GM18507 (cell line): ENCODE measurements at places on chromosomes 1 and 21.

DNA sequence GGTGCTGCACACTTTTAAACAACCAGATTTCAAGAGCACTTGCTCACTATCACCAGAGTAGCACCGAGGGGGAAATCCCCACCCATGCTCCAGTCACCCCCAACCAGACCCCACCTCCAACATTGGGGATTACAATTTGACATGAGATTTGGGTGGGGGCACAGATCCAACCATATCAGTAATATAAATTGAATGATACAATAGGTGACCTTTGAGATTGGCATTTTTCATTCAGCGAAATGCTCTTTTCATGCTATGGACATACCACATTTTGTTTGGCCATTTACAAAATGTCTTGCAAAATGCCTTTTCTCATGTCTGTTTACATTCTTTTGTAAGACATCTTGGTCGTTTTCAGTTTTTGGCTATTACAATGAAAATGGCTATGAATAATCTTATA is 23.9 kb downstream of the RYR2 start:
- DNase-seq = no peak

DNA sequence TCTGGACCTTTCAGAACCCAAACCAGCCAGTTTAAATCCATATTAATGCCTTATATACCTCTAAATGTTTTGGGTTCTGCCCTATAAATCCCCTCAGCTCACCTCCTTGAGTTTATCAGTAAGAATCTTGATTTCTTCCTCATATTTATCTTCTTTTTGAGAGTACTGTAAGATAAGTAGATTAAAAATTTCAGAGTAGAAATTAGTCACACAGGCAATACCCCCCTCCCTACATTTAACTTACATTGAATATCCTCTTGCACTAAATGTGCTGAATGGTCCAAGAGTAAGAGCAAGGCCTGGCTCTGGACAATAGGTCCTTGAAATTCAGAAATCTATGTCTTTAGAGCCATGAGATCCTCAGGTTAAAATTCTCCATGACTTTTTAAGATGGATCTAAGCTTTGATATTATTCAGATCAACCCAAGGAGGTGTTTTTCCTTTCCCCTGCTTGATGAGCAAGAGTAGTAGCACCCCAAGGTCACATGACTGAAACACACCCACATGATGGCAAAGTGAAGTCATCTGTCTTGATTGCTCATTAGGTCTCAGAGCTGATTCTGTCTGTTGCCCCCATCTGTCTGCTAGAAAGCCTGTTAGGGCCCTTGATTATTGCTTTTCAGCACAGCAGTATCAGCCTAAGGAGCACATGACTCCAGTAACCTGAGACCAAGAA is 15.8 kb upstream of the NUP210L start:
- no peak for DNase-seq

DNA sequence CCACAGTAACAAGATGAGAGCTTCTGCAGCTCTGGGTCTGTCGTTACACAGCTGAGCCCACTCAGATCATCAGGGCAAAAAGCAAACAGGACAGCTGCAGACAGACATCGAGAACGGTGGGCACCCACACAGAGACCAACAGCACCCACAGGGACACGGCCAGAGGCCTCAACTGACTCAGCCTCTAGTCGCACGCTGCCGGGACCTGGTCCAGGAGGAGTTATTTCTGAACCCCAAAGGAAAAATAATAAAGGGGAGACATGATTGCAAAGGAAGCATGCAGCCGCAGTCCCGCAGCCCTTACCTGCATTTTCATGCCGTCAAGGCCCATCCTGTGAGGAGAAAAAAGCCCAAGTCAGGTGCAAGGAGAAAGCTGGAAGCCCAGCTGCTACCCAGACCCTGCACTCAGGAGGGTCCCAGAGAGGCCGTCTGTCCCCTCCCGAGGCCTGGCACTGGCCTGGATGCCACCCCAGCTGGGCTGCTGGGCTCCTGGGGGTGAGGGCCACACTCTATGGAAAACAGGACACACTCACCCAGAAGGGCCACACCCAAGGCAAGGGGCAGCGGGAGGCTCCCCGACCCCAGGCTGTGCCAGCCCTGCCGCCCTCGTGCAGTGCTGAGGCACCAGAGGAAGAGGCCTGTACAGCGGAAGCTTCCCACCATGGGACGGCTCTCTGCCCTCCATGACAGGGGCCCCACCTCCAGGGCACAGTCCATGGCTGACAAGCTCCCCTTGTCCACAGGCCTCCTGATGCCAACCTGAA is 15.7 kb downstream of the LSS start:
- DNase-seq = no peak

DNA sequence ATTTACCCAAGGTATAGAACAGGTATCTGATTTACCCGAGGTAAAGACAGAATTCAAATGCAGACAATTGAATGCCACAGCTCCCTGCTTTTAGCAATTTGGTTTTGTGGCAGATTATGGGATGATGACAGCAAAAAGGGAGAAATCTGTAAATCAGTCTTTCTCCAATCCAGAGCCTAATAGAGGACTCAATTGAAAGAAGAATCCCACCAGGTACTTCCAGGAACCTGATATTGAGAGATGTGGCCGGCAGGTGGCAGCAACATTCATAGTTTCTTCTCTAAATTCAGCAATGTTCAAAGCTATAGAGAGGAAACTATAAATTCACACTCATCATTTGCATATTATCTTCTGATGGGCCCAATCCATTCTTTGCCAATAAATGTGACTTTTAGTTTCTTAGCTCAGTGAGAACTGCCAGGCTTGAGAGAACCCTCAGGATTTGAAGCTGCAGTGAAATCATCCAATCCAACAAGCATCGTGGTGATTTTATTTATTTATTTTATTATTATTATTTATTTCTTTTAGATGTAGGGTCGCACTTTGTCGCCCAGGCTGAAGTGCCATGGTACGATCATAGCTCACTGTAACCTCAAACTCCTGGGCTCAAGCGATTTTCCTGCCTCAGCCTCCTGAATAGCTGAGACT is 9.8 kb upstream of the PHACTR4 start:
- DNase-seq = peak; percentile 9

DNA sequence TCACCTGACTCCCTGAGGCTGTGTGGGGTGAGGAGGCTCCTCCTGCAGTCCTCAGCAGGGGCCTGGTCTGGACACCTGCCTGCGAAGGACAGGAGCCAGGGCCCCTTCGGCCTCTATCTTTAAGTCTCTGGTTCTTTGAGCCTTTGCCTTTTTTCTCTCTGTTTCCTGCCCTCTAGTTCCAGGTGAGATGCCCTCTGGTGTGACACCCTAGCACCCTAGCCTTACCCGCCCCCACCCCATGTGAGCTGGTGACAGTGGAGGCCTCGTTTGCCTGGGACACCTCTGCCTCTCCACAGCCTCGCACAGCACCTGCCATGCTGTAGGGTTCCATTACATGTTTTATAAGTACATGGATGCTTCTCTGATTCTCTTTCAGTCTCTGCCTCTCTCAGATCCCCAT is 47.3 kb downstream of the DDX20 start:
- no peak for DNase-seq

DNA sequence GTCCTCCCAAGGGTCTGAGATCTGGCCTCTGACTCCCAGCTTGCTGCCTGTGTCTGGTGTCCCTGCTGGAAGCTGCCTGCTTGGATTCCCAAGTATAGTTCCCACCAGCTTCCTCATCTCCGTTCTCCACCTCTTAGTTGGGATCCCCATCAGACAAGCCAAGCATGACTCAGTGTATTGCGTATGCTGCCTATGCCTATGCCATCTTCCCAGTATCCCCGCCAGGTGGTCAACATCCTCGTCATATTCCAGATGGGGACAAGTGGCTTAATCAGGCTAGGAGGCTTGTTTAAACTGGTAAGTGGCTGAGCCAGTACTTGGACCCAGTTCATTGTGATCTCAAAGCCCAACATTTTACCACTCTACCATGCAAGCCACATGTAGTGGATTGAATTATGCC is 204.4 kb downstream of the GRIK3 start:
- DNase-seq = no peak

DNA sequence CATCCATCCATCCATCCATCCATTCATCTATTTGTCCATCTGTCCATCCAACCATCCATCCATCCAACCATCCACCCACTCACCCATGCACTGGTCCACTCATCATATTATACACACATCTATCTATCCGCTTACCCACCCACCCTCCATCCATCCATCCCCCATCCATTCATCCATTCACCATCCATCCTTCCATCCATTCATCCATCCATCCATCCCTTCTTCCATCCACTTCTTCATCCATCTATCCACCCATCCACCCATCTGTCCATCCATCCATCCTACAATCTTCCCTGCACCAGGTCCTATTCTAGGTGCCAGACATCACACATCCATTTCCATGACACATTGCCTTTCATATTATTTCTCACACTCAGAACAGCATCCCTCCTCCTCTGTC is 87.1 kb upstream of the ROR1 start:
- no peak for DNase-seq

GRCh38 chr1:30111431-30111830 is 612.0 kb downstream of the MATN1 start:
- no peak for DNase-seq

DNA sequence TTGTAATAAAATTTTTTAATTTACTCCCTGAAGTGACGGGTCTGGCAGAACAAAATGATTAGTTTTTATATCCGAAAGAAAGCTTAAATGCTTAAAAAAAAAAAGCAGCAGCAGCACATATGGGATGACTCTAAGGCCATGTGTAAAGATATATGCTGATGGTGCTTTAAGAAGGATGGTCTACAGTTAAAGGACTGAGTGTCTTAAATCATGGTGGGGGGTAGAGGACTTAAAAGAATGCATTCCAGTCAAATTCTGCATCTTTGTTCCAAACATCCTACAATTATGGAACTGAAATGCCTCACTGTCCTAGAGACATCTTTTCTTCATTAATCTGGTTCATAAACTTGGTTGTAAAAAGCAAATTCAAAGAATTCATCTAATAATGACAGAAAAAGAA is 7.0 kb downstream of the KDM5B start:
- DNase-seq = no peak

- DNase-seq = no peak
These were observed 28.3 kb downstream of the HEATR1 start for GRCh38 chr1:236576004-236576403.

DNA sequence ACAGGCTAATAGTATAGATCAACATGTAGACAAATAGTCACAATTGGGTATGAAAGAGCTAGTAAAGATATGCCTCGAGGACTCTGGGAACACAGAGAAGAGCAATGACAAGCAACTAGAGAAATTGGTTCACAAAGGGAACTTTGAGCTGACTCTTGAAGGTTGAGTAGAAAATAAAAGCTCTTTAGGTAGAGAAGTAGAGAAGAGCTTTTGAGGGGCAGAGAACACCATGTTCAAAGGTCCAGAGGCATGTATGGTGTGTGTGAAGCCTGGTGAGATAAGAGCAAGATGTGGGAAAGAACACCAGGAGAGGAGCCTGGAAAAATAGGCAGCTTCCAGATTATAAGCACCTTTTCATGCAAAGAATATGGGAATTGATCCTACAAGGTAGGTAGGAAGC is 109.7 kb upstream of the MAGI3 start:
- no peak for DNase-seq

GRCh38 chr1:17281775-17282181 is 26.2 kb upstream of the PADI4 start:
- no peak for DNase-seq

GRCh38 chr1:183051546-183051945 is 28.3 kb downstream of the LAMC1 start:
- no peak for DNase-seq

- no peak for DNase-seq
These were observed 14.0 kb upstream of the PEF1 start for GRCh38 chr1:31658721-31659120.

- peak; percentile 54 for DNase-seq
These were observed 8.7 kb upstream of the UMODL1 start for GRCh38 chr21:42062236-42063022.

- DNase-seq = no peak
These were observed 9.8 kb downstream of the BTG3 start for GRCh38 chr21:17602874-17603273.

DNA sequence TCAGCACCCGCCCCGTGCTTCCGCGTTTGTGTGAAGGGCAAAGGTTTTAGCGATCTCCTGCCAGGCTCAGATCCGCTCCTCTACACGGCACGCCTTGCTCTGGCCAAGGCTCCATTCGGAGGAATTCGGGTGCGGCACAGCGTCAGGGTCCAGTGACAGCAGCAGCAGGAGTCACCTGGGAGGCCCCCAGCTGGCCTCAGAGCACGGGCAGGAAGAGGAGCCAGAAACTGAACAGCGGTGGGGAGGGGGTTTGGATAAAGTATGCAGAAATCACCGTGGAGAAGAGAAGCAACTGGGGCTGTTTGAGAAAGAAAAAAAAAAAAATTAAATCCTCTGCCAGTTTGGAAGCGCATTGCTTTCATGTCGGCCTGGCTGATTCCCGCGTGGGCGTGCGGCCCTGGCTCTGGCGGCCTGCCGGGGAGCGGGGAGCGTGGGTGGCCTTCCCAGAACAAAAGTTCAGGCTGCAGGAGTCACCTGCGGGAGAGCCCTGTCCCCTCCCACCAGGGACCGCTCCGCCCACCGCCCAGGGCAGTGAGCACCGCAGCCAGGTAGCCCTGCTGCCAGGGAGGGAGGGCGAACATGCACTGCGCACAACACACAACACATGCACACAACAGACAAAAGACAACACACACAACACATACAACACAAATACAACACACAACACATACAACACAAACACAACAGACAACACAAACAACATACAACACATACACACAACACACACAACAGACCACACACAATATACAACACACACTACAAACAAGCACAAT is 107.6 kb downstream of the ETS2 start:
- DNase-seq = no peak
